DMS153 (cell line): ENCODE measurements at places on chromosomes 16 and 17.

DNA sequence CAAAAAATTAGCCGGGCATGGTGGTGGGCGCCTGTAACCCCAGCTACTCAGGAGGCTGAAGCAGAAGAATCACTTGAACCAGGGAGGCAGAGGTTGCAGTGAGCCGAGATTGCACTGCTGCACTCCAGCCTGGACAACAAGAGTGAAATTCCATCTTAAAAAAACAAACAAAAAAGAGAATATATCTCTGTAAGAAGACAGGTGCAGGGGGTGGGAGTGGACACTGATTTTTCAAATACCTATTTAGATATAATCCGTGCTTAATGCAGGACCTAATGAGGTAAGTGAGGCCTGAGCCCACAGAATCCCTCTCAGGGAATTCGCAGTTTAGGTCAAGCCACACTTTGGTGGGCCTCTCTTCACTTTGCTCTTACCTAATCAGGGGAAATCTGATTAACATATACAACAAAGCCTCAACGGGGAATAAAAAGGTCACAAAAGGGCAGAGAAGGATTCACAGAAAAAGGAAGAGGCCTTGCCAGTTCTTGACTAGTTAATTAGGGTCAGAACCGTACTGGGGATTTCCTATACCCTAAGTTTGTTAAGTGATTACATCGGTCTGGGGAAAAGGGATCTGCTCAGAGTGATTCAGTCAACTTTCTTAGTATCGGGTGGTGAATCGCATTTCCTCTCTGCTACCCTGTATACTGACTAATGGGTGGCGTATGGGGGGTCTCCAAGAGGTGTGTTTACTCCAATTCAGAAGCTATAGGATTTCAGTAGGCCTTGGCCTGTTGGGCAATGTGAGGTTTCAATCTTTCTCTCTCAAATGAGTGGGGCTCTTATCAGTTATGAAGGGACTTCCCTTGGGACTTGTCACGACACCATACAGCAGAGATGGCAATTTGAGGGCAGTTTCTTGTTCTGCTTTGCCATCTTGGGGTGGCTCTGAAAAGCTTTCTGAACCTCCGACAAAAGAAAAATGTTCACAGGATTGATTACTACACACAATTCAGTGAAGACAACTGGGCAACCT lies 1.9 kb upstream of the NFAT5 start:
- DNase-seq, result no peak

DNA sequence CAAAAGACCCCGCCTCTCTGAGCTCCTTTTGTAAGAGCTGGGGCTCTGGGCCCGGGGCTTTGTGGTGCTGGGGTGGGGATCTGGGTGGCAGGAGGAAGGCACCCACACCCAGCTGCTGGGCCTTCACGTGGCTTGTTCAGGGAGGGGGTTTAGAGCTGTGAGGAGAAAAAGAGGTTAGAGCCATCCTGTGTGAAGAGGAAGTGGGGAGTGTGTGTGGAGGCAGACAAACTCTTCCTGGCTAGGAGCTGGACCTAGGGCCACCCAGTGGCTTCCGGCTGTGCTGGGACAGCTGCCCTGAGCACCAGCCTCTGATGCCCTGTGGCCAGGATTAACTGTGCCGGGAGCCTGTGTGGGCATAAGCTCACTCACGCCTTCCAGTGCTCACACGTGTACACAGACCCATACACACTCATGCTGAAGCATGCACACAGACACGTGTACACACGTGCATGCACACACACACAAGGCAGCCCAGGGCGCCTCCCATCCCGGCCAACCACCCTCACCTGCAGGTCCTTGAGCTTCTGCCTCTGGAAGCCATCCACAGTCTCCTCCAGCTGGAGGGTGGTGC lies 7.4 kb downstream of the CIBAR2 start:
- no peak for DNase-seq

DNA sequence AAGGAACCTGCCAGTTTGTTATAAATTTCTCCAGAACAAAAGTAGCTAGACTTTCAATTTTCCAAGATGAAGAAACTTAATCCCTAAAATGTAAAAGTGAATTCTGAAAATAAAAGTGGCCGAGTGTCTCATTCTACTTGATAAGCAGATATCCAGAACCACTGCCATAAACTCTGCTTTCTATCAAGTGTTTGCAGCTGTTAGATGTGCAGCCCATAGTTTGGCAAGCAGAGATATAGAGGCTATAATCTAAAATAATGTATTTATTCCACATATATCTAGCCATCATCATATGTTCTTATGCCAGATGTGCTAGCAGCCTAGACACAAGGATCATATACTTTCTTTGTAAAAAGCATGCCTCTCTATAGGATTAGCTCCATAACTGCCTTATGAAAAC lies 14.7 kb upstream of the FBXL20 start:
- no peak for DNase-seq

- no peak for DNase-seq
These were observed 194.3 kb downstream of the HS3ST3A1 start for GRCh38 chr17:13407381-13407780.

- DNase-seq, result no peak
These were observed 2.4 kb upstream of the ZNF18 start for GRCh38 chr17:11999696-12000095.

GRCh38 chr16:53501216-53501859 lies 1.7 kb downstream of the AKTIP start:
- DNase-seq, result no peak

- DNase-seq, result no peak
These were observed 22.1 kb downstream of the TMEM114 start for GRCh38 chr16:8568231-8568617.

DNA sequence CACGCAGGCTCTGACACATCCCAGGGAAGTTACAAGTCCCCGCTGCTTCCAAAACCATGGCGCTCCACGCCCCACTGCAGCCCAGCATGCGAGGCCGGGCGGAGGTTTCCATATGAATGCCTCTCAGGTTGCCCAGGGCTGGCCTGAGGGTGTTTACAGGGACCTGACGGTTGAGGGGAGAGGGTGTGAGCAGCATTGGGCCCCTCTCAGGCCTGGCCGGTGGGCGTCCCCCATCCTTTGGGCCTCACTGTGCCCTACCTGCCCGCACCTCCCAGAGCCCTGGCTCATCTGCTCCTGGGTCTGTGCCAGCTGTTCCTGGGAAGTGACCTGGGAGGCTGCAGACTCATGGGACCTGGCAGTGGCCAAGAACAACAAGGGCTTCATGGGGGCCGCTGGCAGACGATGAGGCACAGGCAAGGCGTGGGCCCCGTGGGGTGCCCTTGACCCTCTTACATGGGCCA lies 173.5 kb downstream of the C16orf95 start:
- DNase-seq, result no peak

GRCh38 chr17:46026166-46027047 lies 27.4 kb downstream of the STH start:
- no peak for DNase-seq

DNA sequence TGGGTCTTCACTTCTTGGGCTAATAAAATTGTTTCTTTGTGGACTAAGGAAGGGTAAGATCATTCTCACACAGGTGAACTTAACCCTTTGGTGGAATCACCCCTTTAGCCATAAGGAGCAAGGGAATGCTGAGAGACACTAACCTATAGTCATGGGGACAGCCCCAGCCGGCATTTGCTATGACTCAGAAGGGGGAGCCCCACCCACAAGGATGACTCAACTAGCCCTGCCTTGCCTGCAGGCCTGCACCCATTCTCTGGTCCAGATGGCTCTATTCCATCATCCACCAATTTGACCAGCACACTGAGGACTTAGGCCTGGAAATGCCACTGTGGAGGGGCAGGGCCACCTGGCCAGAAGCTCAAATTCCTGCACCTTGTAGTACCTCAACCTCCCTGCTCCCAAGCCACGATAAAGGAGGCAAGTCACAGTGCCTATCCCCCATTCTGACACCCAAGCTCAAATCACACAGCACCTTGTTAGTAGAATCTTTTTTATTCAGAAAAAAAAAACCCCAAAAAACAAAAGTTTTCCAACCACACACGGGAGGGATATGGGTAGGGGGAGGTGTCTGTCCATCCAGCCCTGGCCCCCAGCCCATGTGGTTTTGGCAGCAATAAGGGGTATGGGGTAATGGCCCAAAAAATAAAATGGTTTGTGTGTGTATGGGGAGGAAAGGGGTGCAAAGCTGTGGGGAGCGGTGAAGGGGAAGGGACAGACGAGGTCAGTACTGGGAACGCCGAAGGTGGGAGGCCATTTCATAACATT lies 3.0 kb downstream of the PFN1 start:
- no peak for DNase-seq

DNA sequence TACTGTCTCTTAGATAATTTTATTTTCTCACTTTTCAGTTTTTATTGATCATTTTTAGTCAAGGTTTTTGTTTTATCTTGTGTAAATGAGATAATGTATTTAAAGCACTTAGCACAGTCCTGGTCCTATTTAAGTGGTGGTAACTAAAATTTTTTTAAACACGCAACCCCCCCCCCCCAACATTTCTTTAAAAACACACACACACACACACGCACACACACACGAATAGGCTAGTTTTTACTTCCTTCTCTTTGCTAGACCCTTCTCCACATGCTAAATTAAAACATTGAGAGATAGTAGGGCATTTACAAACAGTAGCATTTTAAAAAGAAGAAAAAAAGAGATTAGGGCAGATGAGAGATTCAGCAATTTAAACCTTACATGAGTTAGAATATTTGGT lies 5.0 kb downstream of the NFATC3 start:
- DNase-seq, result no peak

- DNase-seq, result no peak
These were observed 20.5 kb upstream of the PABPN1L start for GRCh38 chr16:88886845-88887521.

- no peak for DNase-seq
These were observed 15.2 kb downstream of the CD300LF start for GRCh38 chr17:74697515-74697914.

DNA sequence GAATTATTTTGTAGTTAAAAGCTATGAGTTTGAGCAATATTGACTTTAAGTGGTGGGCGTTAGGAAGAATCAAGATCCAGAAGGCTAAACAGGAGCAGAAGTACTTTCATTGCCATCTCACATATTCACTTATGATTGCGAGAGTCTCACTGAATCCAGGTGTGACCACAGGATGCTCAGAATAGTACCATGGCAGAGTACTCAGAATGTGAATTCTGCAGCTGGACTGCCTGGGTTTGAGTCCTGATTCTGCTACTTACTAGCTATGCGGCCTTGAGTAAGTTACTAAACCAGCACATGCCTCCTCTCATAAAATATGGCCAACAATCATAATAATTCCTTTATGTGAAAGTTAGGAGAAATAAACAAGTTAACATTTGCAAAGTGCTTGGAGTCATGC lies 109.5 kb downstream of the CA10 start:
- no peak for DNase-seq

- DNase-seq, result no peak
These were observed 71.5 kb upstream of the PLCG2 start for GRCh38 chr16:81707411-81708265.

DNA sequence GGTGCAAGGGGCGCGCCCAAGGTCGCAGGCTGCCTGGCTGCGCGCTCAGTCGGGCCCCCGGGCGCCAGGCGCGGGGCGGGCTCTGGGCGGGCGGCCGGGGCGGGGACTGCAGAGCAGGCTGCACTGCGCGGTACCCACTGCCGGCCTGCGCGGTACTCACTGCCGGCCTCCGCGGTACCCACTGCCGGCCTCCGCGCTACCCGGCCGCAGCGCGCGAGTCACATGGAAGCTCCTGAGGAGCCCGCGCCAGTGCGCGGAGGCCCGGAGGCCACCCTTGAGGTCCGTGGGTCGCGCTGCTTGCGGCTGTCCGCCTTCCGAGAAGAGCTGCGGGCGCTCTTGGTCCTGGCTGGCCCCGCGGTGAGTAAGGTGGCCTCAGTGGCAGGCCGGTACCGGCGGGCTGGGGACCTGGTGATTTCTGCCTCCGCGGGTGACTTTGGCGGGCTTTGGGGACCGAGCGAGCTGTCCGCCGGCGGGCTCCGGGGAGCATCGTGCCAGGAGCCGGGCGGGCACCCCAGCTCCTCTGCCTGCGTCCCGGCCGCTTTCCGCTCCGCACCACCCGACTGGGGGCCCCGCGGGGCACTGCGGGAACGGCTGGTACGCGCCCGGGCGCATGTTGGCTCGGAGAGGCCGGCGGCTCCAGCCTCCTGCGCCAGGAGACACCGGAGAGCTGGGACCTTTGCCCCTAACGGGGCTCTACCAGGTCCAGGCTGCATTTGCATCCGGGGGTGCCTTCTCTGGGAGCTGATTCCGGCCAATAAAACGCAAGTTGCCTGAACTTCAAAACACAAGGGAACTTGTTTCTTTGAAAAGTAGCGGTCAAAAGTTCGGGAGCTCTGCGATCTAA lies at the start of gene SLC47A1:
Gene SLC47A1 (plus strand): TSS at position 137 of the 844 bp plus-strand sequence. CDS start 86 bp downstream, at position 223.
- no peak for DNase-seq

- DNase-seq, result peak; percentile 27
These were observed 73.4 kb upstream of the TNRC6C start for GRCh38 chr17:77884967-77885641.

DNA sequence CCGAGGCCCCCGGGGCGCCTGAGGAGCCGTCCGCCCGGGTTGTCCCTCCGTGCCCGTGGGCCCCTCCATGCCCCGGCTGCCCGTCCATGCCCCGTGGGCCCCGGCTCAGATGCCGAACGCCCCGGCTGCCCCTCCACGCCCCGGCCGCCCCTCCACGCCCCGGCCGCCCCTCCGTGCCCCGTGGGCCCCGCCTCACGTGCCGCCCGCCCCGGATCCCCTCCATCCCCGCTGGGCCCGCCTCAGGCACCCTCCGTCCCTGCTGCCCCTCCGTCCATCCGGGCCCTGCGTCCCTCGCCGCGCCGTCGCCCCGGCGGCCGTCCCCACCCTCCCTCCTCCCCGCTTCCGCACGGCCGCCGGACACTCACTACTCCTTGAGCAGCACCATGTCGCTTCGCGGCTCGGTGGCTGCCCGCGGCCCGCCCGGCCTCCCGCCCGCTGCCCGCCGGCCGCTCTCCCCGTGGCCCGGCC lies 382 bp downstream of the PITPNA start:
- no peak for DNase-seq

DNA sequence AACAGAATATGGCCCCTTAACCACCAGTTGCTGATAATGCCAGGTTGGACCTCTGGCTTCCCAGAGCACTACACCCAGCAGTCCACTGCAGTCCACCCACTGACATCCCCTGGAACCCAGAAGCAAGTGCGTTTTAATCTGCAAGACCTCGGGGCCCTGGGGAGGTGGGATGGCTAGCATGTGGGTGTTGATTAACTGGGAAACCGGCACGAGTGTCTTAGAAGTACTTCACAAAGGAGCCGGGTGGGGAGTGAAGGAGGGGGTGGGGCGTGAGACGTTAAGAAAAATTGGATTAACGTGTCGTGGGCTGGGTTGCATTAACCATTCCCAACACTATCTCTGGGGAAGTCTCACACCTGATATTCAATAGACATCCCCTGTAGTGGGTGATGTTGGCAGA lies 6.1 kb upstream of the HIC1 start:
- no peak for DNase-seq

DNA sequence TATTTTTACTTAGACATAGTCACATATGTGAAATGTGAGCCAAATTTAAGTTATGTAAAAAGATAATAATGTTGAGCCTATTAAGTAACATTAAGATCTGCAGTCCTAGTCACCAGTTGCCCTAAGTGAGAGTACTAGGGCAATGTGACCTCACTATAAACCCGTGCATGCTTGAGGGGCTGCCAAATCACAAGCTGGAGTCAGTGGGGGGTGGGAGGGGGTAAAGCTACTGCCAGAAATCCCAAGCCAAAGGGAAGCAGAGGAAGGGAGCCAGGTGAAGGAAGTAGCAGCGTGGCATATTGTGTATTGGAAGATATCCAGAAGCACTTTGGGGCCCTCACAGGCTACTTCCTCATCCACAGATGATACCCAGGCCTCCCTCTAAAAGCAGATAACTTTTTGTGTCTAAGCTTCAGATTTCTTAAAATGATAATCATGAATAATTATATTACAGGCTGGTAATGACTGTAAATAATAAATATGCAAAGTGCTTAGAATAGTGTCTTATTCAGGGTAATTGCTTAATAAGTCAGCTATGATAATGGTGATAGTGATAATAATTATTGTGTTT lies 134.1 kb downstream of the CA10 start:
- peak; percentile 56 for DNase-seq

GRCh38 chr17:10907370-10907769 lies 69.5 kb upstream of the PIRT start:
- no peak for DNase-seq
